ENCODE measurements at places on chromosomes 3 and 15.
A peak's percentile ranks its signal among the peaks of the same experiment; 100 is the strongest.

- peak; percentile 67 for DNase-seq
Measured at GRCh38 chr3:147191795-147192385, 214.5 kb downstream of the ZIC4 start.

DNA sequence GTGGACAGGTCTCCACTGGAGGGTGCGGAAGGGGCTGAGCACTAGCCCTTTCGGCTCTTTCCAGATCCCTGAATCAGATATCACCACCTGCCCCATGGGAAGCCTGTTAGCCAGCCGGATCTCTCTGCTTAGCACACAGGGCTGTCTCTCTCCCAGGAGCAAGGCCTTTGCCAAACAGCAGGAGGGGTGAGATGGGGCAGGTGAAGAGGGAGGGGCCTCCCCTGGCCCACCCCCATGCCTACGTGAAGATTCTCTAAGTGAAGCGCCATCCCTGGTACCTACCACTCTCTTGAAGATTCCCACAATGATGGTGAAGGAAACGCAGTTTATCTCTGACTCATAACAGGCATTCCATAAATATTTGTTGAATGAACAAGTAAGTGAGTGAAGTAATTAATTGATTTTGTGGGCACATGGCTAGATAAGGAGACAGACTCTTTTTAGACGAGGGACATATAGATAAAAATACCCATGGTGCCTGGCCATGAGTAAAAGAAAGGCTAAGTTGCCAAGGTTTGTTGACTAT, 19.6 kb upstream of the HCN4 start:
- DNase-seq: peak; percentile 80

GRCh38 chr3:71461749-71462483, 121.6 kb downstream of the FOXP1 start:
- no peak for DNase-seq

DNA sequence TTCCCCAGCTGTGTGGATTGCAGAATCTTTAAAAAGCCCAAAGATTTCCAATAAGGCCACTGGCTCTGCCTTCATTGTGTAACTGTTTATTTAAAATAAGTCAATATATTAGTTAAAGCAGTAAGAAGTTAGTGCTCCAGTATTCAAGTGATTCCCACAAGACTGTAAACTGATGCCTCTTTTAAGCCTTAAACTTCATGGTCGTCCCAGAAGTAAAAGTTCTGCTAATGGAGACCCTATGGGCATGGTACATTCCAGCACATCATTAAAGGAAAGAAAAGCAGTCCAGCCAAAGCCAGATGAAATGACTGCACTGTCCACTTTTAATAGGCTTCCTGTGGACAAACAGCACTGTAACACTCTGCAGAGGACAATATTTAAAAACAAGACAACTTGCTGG, 512.6 kb downstream of the MECOM start:
- DNase-seq: no peak

- DNase-seq: no peak
Measured at GRCh38 chr3:73605861-73606260, 18.9 kb downstream of the PDZRN3 start.

- no peak for DNase-seq
Measured at GRCh38 chr15:75185271-75186029, 16.2 kb upstream of the C15orf39 start.

GRCh38 chr15:91880373-91880772, 26.9 kb downstream of the SLCO3A1 start:
- no peak for DNase-seq

DNA sequence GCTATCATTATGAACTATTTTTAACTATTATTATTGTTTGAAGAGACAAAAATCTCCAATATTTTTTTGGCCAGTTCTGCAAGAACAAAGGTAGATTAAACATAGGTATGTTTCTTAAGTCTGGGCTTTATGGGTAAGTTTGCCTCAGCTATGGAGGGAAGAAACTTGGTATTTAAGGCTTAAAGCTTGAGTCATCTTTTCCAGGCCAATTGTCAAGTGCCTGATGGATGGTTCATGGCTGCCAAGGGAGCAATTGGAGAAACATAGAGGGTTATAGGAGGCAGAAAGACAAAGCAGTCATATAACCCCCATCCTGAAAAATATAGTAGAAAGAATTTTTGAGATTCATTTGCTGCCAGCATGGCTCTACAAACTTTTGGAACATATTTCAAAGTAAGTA, 7.2 kb upstream of the STAC start:
- no peak for DNase-seq

GRCh38 chr3:50415061-50415460, 55.7 kb upstream of the TMEM115 start:
- no peak for DNase-seq

GRCh38 chr15:25394898-25395297, 43.9 kb downstream of the UBE3A start:
- no peak for DNase-seq

- no peak for DNase-seq
Measured at GRCh38 chr3:189687475-189687874, 56.3 kb downstream of the TP63 start.
